ENCODE measurements at places on chromosomes 1 and 21. TPM values are rescaled to one million over a fixed set of nuclear protein-coding genes. Genes with fewer than 3 reads are reported as not detected.

The SPATA46 gene
- polyA plus RNA-seq, result not detected

The CHIT1 gene
- polyA plus RNA-seq, result not detected

The BCL2L15 gene
- 2.2 TPM for polyA plus RNA-seq

The VAV3 gene
- polyA plus RNA-seq, result 61.6 TPM

DNA sequence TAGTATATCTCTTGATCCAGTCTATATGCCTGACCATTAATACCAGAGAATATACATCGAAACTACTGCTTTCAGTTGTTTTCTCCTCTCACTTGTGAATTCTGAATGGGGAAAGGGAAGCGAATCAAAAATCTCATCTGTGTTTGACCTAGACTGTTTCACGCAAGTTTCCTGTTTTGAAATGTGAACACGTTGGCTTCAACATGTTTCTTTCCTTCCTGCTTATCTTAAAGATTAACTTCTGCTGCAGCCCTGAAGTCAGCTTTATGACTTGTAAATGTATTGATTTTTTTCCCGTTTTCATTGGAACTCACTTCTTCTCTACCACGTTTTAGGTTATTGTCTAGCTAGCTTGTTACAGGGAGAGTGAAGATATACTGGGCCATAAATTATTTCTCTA, 49.9 kb downstream of the SNX27 start:
- H3K27me3 ChIP-seq, result no peaks in the 10 kb centered on the region
- H3K27ac ChIP-seq, result no peak overlapping the region
- H3K4me3 ChIP-seq, result no peak overlapping the region
- H3K36me3 ChIP-seq, result peaks cover 22% of the 10 kb centered on the region

- peak overlapping the region; percentile 74 for H3K27ac ChIP-seq
- H3K36me3 ChIP-seq, result peaks cover 5% of the 10 kb centered on the region
- peaks cover 15% of the 10 kb centered on the region for H3K4me1 ChIP-seq
- H3K27me3 ChIP-seq, result no peaks in the 10 kb centered on the region
Observed at GRCh38 chr1:207026104-207026534, 6.4 kb downstream of the C1orf116 start.

DNA sequence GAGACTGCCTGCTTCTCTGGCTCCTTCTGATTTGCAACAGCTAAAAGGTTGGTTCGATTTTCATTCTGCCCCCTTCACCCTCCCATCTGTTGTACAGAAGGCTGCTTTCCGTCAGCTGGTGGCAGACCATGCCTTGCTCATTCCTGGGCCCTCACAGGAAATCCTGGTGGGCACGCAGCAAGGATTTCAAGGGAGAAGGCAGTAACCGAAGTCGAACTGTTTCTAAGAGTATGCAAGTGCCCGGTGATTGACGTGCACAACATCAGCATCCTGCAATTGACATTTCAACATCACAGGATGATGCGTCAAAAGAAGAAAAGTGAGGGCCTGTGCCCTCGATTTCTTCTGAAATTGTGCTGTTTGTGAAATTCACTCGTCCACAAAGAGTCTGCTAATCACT, 83.8 kb downstream of the PLPP3 start:
- no peak for DNase-seq
- no peak overlapping the region for H3K4me3 ChIP-seq
- peak overlapping the region; percentile 13 for H3K27ac ChIP-seq
- H3K36me3 ChIP-seq, result peaks cover 4% of the 10 kb centered on the region

DNA sequence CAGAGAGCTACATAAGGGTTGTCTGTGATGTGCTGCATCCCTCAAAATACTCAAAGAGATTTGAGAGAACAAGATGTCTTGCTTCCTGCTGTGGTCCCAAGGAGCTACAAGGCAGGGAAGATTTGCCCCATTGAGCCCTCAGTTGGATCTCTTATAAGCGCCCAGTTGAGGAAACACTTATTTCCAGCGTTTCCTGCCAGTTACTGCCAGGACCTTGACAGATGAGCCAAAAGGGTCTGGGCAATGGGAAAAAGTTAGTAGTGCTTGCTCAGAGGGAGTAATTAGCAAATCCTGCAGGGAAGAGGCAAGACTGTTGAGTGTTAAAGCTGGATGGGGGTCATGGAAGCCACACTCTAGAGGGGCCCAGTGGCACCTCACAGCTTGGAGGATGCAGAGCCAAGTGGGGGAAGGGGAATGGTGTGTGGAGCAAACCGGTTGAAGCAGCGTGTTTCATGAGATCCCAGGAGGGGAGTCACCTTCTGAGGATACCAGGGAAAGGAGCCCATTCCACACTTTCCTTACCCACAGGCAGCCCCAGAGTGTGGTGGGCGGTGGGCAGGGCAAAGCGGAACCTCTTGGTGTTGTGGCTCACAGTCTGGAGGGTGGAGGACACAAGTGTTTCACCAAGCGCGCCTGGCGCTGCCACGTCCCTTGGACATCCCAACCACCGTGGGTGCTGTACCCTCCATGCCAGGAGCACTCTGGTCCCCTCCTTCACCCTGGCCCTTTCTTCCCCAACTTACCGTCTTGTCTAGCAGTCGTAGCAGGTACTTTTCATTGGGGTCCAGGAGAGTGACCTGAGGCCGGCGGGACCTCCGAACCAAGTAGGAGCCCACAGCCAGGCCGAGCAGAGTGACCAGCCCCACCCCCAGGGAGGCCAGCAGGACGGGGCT, 805 bp downstream of the CYB5R1 start:
- H3K4me1 ChIP-seq, result peaks cover 11% of the 10 kb centered on the region
- H3K36me3 ChIP-seq, result peaks cover 15% of the 10 kb centered on the region
- peak overlapping the region; percentile 55 for H3K4me3 ChIP-seq
- DNase-seq, result no peak
- H3K27ac ChIP-seq, result peak overlapping the region; percentile 82

GRCh38 chr1:238898856-238899255, 487.5 kb upstream of the CHRM3 start:
- DNase-seq, result no peak
- no peaks in the 10 kb centered on the region for H3K27me3 ChIP-seq
- H3K4me3 ChIP-seq, result no peak overlapping the region
- H3K4me1 ChIP-seq, result no peaks in the 10 kb centered on the region
- no peak overlapping the region for H3K27ac ChIP-seq
